ENCODE measurements at places on chromosomes 1 and 21.

GRCh38 chr1:223724376-223724775, 12.0 kb downstream of the CAPN2 start:
- DNase-seq, result no peak

GRCh38 chr1:8406011-8406410, 88.1 kb downstream of the SLC45A1 start:
- no peak for DNase-seq

DNA sequence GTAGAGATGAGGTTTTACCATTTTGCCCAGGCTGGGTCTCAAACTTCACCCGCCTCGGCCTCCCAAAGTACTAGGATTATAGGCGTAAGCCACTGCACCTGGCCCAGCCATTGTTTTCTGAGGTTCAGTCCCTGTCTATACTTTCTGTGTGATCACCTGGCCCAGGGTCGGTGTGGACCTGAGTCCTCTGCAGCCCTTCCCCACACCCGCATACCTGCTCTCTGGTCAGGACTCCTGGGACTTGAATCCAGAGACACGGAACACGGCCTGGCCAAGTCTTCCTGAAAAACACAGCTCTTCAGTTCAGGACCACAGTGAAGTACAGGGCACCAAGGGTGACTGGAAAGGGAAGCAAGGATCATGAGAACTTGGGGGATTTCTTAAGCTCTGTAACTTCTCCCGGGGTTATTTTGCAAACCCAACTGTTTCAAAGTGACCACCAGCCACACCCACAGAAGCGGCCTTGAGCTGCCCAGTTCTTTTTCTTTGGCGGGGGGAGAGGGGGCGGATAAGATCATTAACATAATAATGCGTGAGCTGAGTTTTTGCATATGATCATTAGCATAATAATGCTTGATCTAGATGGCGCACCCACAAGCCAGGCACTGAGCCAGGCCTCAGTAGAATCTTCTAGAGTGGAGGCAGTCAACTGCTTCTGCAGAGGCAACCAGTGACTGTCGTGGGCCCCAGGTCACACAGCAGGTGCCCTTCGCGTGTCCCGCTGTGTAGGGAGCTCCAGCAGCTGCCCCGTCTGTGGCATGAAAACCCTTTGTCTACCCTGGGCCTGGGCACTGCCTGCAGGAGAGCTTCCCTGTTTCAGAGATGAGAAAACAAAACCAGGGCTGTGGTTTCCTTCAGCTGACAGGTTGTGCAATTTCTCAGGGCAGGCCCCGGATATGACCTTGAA, 1.7 kb upstream of the NADK start:
- peak; percentile 82 for DNase-seq

GRCh38 chr21:42356046-42356445, 5.3 kb upstream of the TFF2 start:
- no peak for DNase-seq

GRCh38 chr1:36322041-36322785, 1.2 kb downstream of the EVA1B start:
- no peak for DNase-seq

DNA sequence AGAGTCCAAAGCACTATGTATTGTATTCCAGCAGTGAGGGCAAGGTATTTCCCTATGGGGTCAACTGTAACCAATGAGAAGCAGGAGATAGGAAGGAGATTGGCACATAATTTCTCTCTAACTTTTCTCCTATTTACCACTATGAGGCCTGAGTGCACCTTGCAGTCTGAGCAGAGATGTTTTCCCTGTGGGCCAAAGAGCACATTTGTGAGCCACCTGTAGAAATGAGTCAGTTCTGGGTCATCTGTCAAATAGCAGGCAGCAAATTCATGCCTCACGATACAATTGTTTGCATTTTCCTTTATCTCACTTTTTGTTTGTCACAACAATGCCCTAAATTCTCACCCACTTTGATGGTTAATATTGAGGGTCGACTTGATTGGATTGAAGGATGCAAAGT, 547.2 kb upstream of the NCAM2 start:
- DNase-seq, result no peak

DNA sequence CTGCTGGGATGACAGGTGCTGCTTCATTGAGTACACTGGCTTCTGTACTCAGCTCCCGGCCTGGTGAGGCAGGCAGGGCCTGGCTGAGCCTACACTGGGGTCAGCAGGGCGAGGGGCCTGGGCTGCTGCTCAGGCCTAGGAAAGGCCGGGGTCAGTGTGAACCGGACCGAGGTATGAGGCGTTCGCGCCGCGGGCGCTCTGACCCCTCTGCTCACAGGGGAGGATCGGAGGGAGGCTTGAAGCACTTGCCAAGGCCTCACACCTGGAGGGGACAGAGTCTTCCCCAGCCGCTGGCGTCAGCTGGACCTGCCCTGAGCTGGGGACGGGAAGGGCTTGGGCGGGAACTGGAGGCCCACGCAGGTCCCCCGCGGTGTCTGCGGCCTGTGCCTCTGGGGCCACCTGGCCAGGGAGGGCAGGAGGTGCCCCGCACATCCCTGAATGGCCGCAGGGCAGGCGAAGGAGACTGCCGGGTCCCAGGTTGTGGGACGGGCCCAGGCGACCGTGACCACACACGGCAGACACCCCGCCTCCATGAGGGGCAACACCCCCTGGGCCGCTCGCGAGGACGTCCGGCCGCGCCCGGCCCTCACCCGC, 466 bp downstream of the PEX10 start:
- DNase-seq, result no peak

GRCh38 chr1:63523738-63524137, 413 bp downstream of the EFCAB7 start:
- no peak for DNase-seq

GRCh38 chr1:234260578-234260977, 112.7 kb upstream of the COA6 start:
- peak; percentile 43 for DNase-seq

GRCh38 chr1:203522237-203522636, 28.3 kb downstream of the OPTC start:
- no peak for DNase-seq

All from activated CD4-positive, alpha-beta memory T cell treated with anti-CD3 and anti-CD28 coated beads for 36 hours (primary cell).